Right ventricle myocardium superior (tissue), 1 donor: ENCODE measurements at places on chromosomes 5 and 9.

DNA sequence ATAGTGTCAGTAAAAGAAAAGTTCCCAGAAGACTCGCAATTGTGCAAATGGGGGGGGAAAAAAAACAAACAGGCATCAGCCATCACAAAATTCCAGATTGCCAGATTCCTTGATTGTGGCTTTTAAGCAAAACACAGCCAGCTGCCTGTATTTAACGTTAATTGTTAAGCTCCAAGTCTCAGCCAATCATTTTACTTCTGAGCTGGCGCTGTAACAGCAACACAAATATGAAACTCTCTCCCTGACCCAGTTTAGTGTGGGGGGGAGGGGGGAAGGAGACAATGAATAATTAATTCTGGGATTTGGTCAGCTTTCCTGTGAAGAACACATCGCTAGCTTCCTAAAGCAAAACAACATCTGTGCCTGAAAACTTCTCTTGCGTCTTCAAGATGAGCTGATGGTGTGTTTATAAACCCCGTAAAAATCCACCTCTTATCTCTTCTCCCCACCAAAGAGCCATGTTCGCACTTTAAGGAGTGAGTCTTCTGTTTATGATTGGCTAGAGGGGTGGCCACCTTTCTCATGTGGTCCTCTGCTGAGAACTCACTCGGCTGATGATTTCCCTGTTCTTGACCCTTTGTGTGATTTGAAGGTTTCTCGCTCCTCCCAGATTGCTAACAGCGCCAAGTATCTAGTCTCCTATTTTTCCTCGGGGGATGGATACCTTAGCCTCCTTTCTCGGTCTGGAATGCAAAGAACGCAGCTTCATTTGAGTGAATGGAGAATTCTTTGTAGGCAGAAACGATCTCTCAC, 160.2 kb upstream of the DAPK1 start:
- DNase-seq, result no peak

DNA sequence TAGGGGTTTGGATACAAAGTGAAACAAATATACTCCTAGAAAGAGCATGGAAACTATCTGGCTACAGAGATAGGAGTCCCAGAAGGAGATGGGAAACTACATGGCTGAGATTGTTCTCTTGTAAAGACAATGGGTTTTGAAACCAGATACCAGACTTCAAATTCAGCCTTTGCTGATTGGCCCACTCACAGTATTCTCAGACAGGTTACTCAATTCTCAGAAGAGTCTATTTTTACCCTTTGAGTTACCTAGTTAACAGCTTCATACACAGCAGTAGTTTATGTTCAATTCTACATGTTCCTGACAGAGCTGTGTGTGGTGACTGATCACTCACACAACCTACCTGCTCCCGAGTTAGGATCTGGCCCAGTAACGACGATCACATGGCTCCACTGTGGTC, 14.1 kb downstream of the ZFP62 start:
- no peak for DNase-seq

- DNase-seq, result no peak
Measured at GRCh38 chr9:133120501-133121197, 391 bp downstream of the RALGDS start.

DNA sequence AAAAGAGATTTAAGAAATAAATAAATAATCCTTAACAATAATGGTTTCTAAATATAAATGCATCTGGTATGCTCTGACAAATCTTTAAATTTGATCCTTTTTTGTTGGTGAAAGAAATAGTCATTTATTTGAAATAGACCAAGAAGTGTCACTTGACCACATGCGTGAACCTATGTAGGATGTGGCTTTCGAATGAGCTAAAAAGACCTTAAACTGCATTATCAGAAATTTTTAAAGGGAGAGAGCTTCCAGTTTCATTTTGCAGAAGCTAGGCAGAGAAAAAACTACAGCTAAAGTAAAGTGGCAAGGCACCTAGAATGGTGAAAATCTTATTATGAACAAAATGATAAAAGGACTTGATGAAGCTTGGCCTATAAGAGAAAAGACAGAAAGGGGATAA, 309.2 kb upstream of the EFNA5 start:
- DNase-seq, result no peak

GRCh38 chr5:78716206-78716605, 67.6 kb upstream of the LHFPL2 start:
- no peak for DNase-seq

GRCh38 chr9:131298341-131298740, 8.8 kb downstream of the PLPP7 start:
- no peak for DNase-seq

GRCh38 chr5:171449426-171449825, 30.0 kb downstream of the FGF18 start:
- no peak for DNase-seq

GRCh38 chr9:113477661-113478060, 14.1 kb downstream of the RGS3 start:
- DNase-seq, result no peak

DNA sequence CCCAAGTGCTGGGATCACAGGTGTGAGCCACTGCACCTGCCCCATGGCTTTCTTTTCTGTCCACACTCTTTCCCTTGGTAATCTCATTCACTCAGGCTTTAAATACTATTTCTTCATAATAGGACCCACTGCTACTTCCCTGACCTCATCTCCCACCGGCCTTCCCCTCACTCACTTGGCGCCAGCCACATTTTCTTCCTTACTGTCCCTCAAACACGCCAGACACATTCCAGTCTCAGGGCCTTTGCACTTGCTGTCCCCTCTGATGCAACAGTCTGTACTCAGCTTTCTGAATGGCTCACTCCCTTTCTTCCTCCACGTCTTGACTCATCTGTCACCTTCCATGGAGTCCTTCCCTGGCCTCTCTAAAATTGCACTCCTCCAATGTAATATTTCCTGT, 111.1 kb upstream of the MVB12B start:
- DNase-seq, result no peak

GRCh38 chr5:180558232-180558631, 33.1 kb downstream of the SCGB3A1 start:
- DNase-seq, result no peak

DNA sequence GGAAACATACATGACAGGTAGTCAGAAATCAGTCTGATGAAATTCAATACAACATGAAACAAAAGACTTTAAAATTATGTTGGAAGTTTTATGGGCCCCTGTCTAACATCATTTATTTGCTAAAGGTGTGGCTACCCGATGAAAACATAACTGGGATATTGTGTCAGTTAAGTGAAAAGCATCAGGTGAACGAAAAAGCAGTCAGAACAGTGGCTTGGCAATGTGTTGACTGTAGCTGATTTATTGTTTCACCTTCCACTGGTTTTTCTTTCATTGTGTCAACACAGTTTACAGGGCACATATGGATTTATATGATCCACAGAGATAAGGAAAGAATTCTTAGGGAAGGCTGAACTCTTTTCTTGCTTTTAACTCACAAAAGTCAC, 429.6 kb upstream of the ZNF608 start:
- DNase-seq, result no peak

GRCh38 chr9:129068990-129069861, 11.7 kb upstream of the DOLPP1 start:
- DNase-seq, result peak; percentile 88

GRCh38 chr9:137488327-137488653, 29.2 kb upstream of the NSMF start:
- peak; percentile 35 for DNase-seq

DNA sequence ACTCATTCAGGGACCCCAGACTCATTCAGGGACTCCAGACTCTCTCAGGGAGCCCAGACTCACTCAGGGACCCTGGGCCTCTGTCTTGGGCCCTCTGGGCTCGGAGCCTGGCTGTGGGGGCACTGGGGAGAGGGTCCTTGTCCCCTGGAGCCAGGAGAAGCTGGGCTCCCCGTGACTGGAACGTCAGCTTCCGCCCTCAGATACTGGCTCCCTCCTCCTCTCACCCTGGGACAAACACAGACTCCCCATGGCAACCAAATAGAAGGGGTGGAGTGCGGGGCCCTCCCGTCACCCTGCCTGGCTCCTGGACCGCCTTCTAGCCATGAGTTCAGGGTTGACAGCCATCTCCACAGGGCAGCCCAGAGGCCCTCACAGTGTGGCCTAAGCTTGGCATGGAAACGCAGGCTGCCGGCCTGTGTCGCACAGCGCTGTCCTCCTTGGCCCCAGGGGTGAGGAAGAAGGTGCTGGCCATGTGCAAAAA, 27.6 kb downstream of the ZDHHC11B start:
- DNase-seq, result peak; percentile 82

- no peak for DNase-seq
Measured at GRCh38 chr9:27373851-27374250, 76.9 kb upstream of the EQTN start.

- no peak for DNase-seq
Measured at GRCh38 chr9:126303488-126303887, 23.1 kb upstream of the MVB12B start.

DNA sequence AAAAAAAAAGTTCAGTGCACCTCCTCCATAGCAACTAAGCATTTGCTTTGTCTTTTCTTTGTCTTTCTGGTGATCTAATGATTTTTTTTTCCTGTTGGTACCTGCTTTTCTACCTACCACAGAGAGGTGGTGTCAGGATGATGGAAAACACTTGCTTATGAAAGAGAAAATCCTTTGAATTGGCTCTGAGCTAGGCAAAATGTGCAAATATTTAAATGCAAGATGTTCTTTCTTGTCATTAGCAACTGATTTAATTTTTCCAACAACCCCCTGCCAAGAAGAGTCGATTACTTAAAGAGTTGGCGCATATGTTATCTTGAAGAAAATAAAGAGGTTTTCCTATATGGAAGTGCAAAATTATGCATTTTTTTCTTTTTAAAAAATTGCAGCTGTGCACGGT, 37.7 kb downstream of the TNC start:
- DNase-seq, result no peak

GRCh38 chr5:113124265-113124664, 147.7 kb downstream of the DCP2 start:
- DNase-seq, result no peak

DNA sequence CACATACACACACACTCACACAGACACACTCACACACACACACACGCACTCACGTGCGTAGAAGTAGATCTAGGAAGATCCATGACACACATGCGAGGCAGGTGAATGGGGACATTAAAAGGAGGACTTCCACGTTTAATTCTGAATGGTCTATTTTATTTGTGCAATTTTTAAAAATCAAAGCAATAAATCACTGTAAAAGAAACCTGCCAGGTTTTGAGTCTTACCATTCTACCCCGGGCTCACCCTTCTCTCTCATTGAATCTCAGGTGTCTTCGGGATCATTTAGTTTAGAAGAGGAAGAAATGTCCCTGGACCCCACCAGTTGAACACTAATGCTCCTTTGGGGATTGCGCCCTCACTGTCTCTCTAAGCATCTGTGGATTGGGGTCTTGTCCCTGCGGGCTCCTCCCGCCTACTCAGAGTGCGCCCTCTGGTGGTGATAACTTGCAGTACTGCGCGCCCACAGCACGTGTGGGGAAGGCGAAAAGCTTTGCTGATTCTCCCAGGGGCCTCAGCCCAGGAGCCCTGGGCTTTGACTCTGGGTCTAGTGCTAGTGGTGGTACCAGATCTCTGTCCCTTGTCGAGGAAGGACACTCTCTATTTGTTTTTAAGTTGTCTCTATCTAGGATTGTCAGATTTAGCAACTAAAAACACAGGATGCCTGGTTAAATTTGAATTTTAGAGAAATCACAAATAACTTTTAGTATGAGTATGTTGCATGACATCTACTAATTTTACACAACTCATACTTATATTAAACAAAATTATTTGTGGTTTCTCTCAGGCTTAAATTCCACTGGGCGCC, 34.8 kb downstream of the BOD1 start:
- peak; percentile 55 for DNase-seq
